ENCODE measurements at places on chromosomes 2 and 18.

- H3K4me1 ChIP-seq, result peaks cover 22% of the 10 kb centered on the region
- no peak within 1 kb of the TSS for H3K27ac ChIP-seq
- DNase-seq, result no peak
- no peaks in the 10 kb centered on the region for H3K36me3 ChIP-seq
Observed at GRCh38 chr18:904218-905090, at the start of gene ADCYAP1. ADCYAP1 (plus strand) TSS chr18:904871; CDS start chr18:905387, 516 bp downstream.

DNA sequence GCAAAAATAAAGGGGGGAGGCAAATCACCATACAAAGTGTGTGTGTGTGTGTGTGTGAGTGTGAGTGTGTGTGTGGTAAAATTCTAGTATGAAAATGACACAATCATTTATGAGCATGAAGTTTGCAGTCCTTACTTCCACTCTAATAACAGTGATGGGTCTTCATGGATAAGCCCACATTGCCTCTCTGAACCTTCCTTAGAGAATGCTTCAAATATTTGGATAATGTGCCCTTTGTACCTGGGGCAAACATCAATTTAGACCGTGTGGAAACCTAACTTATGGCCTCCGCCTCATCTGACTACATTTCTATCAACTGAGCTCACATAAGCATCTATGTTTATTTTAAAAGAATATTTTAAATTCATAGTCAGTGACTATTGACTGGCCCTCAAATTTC, 3.7 kb downstream of the SCN9A start:
- no peak overlapping the region for H3K4me3 ChIP-seq
- no peaks in the 10 kb centered on the region for H3K27me3 ChIP-seq

DNA sequence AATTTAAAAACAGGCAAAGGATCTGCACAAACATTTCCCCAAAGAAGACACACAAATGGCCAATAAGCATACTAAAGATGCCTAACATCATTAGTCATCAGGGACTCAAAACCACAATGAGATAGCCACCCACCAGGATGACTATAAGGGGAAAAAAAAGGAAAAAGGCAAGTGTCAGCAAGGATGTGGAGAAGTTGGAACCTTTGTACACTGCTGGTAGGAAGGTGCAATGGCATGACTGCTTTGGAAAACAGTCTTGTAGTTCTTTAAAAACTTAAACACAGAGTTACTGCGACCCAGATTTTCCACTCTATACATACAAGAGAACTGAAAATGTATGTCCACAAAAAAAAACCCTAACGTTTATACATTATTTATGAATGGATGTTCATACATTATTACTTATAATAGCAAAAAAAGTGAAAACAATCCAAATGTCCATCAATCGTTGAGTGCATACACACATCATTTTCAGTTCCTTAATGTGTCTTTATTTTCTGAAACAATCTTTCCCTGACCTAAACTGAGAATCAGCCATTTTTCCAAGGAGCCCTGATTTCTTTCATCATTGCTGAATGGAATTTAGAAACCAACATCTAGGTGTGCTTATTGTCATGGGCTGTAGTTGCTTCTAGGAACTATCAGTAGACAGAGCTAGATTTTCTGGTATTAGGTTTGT, 64.7 kb upstream of the TLK1 start:
- no peaks in the 10 kb centered on the region for H3K27me3 ChIP-seq
- H3K4me3 ChIP-seq, result no peak overlapping the region

- H3K4me3 ChIP-seq, result no peak overlapping the region
- no peak for DNase-seq
- H3K27ac ChIP-seq, result no peak overlapping the region
- no peaks in the 10 kb centered on the region for H3K36me3 ChIP-seq
- H3K4me1 ChIP-seq, result no peaks in the 10 kb centered on the region
- no peaks in the 10 kb centered on the region for H3K27me3 ChIP-seq
Observed at GRCh38 chr18:46711444-46711863, 45.4 kb downstream of the ST8SIA5 start.

DNA sequence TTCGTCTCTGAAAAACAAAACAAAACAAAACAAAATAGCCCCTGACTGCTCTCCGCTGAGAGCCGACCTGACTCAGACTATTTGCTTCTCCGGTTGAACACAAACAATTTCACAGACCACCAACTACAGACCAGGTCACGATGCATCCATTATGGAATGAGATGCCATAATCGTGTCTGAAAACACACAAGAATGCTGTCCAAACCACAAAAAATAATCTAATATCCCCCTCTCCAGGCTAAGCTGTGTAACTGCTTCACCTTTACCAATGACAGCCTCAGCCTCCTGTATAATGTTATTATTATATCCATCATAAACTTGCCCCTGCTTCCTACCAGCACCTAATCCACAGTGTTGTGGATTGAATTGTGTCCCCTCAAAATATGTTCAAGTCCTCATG, 114.7 kb downstream of the DNAH6 start:
- H3K4me3 ChIP-seq, result no peak overlapping the region
- H3K4me1 ChIP-seq, result peaks cover 15% of the 10 kb centered on the region
- H3K36me3 ChIP-seq, result no peaks in the 10 kb centered on the region
- H3K27me3 ChIP-seq, result no peaks in the 10 kb centered on the region
- no peak for DNase-seq

DNA sequence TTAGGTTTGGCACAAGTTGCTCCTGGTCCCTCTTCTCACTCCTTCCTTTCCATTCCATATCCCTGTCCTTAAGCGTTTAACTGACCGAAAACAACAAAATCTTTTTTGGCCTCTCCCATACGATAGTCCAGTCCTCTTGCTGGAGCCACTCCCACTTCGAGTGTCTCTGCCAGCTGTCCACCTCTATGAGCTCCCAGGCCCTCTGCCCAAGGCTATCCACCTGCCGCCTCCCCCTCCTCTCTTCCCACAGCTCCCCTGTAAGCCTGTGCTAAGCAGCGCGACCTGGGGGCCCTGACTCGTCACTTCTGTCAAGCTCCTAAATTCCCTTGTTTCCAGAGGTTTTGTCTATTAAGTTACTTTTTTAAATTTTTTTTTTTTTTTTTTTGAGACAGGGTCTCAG, 47.0 kb upstream of the FOSL2 start:
- no peak for DNase-seq
- H3K27me3 ChIP-seq, result no peaks in the 10 kb centered on the region
- no peak overlapping the region for H3K4me3 ChIP-seq
- H3K4me1 ChIP-seq, result peaks cover 27% of the 10 kb centered on the region
- H3K36me3 ChIP-seq, result no peaks in the 10 kb centered on the region

GRCh38 chr18:9526458-9526857, 51.1 kb downstream of the RALBP1 start:
- H3K4me3 ChIP-seq, result no peak overlapping the region
- peaks cover 53% of the 10 kb centered on the region for H3K36me3 ChIP-seq
- no peak overlapping the region for H3K27ac ChIP-seq
- H3K27me3 ChIP-seq, result no peaks in the 10 kb centered on the region
- no peaks in the 10 kb centered on the region for H3K4me1 ChIP-seq

GRCh38 chr2:29923110-29923721, 1.8 kb upstream of the ALK start:
- H3K4me1 ChIP-seq, result peaks cover 11% of the 10 kb centered on the region
- DNase-seq, result peak; percentile 21
- no peaks in the 10 kb centered on the region for H3K36me3 ChIP-seq
- peaks cover 10% of the 10 kb centered on the region for H3K27me3 ChIP-seq

GRCh38 chr18:68843473-68844089, 45.7 kb downstream of the CCDC102B start:
- no peak overlapping the region for H3K4me3 ChIP-seq
- no peak overlapping the region for H3K27ac ChIP-seq
- H3K27me3 ChIP-seq, result no peaks in the 10 kb centered on the region

DNA sequence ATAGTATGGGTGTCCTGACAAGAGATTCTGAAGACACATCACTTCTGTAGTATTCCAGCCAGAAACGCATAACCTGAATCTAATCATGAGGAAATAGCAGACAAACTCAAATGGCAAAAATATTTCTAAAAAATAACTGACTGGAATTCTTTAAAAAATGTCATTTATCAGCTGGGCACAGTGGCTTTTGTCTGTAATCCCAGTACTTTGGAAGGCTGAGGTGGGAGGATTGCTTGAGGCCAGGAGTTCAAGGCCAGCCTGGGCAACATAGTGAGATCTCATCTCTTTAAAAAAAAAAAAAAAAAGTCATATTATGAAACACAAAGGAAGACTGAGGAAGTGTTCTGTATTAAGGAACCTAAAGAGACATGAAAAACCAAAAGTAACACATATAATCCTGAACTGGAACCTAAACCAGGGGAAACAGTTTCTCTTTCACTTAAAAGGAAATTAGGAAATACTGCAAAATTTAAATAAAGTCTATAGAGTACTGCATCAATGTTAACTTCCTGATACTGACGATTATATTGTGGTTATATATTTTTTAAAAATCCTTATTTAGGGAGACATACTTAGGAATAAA, 29.9 kb downstream of the SESTD1 start:
- H3K27ac ChIP-seq, result no peak overlapping the region
- no peaks in the 10 kb centered on the region for H3K27me3 ChIP-seq
- H3K4me3 ChIP-seq, result no peak overlapping the region
- H3K4me1 ChIP-seq, result no peaks in the 10 kb centered on the region

GRCh38 chr2:220703279-220703678, 868.8 kb downstream of the EPHA4 start:
- no peaks in the 10 kb centered on the region for H3K27me3 ChIP-seq
- no peak overlapping the region for H3K27ac ChIP-seq
- no peak overlapping the region for H3K4me3 ChIP-seq
- H3K4me1 ChIP-seq, result no peaks in the 10 kb centered on the region

GRCh38 chr2:217756375-217757107, 246.3 kb downstream of the TNS1 start:
- peaks cover 26% of the 10 kb centered on the region for H3K4me1 ChIP-seq
- peak overlapping the region; percentile 51 for H3K4me3 ChIP-seq
- peak; percentile 69 for DNase-seq
- H3K27me3 ChIP-seq, result no peaks in the 10 kb centered on the region

- H3K36me3 ChIP-seq, result no peaks in the 10 kb centered on the region
- no peaks in the 10 kb centered on the region for H3K4me1 ChIP-seq
- no peak for DNase-seq
- no peak overlapping the region for H3K4me3 ChIP-seq
- no peaks in the 10 kb centered on the region for H3K27me3 ChIP-seq
Observed at GRCh38 chr2:6657855-6658254, 207.9 kb downstream of the CMPK2 start.

- no peak for DNase-seq
- no peak overlapping the region for H3K4me3 ChIP-seq
- no peaks in the 10 kb centered on the region for H3K36me3 ChIP-seq
Observed at GRCh38 chr2:72036595-72036994, 111.1 kb downstream of the CYP26B1 start.

- DNase-seq, result no peak
- H3K4me3 ChIP-seq, result no peak overlapping the region
- H3K27ac ChIP-seq, result no peak overlapping the region
- no peaks in the 10 kb centered on the region for H3K36me3 ChIP-seq
- H3K27me3 ChIP-seq, result no peaks in the 10 kb centered on the region
Observed at GRCh38 chr2:129055242-129055641, 736.6 kb upstream of the HS6ST1 start.

DNA sequence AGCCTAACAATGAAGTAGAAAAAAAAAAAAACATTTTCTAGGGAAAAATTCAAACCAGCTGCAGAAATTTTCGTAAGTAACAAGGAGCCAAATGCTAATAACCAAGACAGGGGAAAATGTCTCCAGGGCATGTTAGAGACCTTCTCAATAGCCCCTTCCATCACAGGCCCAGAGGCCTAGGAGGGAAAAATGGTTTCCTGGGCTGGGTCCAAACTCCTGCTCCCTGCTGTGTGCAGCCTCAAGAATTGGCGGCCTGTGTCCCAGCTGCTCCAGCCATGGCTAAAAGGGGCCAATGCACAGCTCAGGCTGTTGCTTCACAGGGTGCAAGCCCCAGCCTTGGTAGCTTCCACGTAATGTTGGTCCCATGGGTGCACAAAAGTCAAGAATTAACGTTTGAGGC, 266.2 kb downstream of the ZEB2 start:
- H3K27ac ChIP-seq, result no peak overlapping the region
- no peak overlapping the region for H3K4me3 ChIP-seq
- no peaks in the 10 kb centered on the region for H3K36me3 ChIP-seq
- no peaks in the 10 kb centered on the region for H3K27me3 ChIP-seq
- no peak for DNase-seq

GRCh38 chr2:212024040-212024439, 514.6 kb downstream of the ERBB4 start:
- no peaks in the 10 kb centered on the region for H3K27me3 ChIP-seq
- H3K4me3 ChIP-seq, result no peak overlapping the region
- no peaks in the 10 kb centered on the region for H3K4me1 ChIP-seq
- no peak for DNase-seq
- no peaks in the 10 kb centered on the region for H3K36me3 ChIP-seq
- H3K27ac ChIP-seq, result no peak overlapping the region

GRCh38 chr2:127143841-127144782, 37.2 kb upstream of the BIN1 start:
- no peaks in the 10 kb centered on the region for H3K36me3 ChIP-seq
- H3K4me3 ChIP-seq, result no peak overlapping the region
- H3K27ac ChIP-seq, result no peak overlapping the region
- H3K27me3 ChIP-seq, result no peaks in the 10 kb centered on the region

DNA sequence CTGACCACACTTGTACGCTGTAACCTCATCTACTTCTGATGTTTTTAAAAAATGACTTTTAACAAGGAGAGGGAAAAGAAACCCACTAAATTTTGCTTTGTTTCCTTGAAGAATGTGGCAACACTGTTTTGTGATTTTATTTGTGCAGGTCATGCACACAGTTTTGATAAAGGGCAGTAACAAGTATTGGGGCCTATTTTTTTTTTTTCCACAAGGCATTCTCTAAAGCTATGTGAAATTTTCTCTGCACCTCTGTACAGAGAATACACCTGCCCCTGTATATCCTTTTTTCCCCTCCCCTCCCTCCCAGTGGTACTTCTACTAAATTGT, 2.1 kb downstream of the RHOB start:
- no peak overlapping the region for H3K27ac ChIP-seq
- H3K27me3 ChIP-seq, result peaks cover 3% of the 10 kb centered on the region
- peaks cover 6% of the 10 kb centered on the region for H3K4me1 ChIP-seq
- H3K36me3 ChIP-seq, result no peaks in the 10 kb centered on the region

DNA sequence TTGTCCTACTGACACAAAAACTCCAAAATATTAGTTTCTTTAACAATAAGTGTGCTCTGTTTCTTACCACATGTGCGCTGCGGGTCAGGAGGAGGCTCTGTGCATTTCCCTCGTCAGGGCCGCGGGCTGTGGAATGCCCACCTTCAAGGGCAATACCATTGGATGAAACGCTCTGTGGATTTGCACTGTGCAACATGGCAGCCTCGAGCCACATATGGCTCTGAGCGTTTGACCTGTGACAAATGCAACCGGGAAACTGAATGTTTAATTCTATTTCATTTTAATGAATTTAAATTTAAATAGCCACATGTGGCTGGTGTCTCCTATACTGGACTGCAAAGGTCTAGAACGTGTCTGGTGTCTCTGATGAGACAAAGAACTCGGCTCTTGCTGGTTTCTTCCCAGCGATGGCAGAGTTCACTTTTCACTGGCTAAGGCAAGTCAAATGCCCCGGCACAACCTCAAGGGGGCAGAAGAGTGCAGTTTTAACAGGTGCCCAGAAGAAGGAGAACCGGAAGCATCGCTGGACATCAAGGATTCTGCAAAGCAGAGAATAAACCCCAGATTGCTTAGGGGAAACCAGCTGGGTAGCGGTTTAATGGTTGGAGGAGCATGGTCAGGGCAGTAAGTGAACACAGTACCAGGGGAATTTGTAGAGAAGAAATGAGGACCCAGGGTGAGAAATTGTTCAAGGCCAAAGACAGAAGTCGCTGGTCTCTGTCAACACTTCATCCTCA, 37.0 kb upstream of the TMEM18 start:
- H3K36me3 ChIP-seq, result no peaks in the 10 kb centered on the region
- no peaks in the 10 kb centered on the region for H3K27me3 ChIP-seq
- no peak overlapping the region for H3K4me3 ChIP-seq
- no peak overlapping the region for H3K27ac ChIP-seq
